CD4-positive, alpha-beta memory T cell (primary cell): ENCODE measurements at places on chromosomes 16 and 17. TPM values are rescaled to one million over a fixed set of nuclear protein-coding genes. Genes with fewer than 3 reads are reported as not detected.

GRCh38 chr16:51509336-51509735 lies 358.3 kb upstream of the SALL1 start:
- DNase-seq: no peak

DNA sequence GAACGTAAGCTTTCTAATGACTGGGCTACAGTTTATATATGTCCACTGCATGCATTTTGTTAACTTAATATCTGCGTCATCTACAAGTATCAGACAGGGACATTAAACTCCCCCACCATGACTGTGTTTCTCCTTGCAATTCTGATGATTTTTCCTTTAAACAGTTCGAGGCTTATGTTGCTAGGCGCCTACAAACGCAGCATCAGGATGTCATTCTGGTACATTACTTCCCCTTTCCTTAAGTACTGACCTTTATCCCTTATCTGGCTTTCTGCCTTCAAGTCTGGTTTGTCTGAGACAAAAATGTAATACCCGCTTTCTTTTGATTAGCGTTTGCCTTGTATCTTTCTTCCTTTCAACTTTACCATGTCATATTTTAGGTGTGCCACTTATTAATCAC lies 362.4 kb downstream of the SLC39A11 start:
- no peak for DNase-seq

DNA sequence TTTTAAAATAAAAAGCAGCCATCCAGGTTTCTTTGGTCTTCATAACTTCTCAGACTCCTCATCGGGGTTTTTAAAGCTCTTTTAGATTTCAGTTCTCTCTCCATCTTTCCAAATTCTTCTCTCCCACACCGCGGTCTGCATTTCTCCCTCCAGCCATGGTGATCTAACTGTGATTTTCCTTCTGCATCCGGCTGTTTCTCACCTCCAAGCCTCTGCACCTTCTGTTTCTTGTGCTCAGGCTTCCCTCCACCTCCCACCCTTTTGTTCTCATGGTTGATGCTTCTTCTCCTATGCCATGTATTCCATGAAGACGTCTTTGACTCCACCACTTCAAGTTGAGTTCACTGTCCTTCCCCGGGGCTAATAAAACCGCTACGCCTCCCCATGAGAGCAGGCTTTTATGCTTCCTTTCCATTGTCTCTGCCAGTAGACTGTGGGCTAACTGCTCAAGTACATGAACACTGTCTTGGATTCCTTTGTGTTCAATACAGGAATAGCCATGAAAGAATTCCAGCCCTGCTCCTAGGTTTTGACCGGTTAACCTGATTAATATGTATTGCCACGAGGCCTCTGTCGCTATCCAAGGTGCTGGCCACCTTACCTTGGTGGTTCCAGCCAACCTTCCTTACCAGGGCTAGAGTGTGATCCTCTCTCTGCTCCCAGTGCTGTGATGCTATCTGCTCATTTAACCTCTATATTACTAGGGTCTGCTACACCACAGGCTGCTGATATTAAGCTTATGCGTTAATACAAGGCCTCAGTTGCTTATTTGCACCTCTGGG lies 625.1 kb downstream of the HS3ST4 start:
- no peak for DNase-seq

- DNase-seq: no peak
These were observed 13.7 kb downstream of the METTL22 start for GRCh38 chr16:8634991-8635736.

MFAP4 gene
- not detected for total RNA-seq

DNA sequence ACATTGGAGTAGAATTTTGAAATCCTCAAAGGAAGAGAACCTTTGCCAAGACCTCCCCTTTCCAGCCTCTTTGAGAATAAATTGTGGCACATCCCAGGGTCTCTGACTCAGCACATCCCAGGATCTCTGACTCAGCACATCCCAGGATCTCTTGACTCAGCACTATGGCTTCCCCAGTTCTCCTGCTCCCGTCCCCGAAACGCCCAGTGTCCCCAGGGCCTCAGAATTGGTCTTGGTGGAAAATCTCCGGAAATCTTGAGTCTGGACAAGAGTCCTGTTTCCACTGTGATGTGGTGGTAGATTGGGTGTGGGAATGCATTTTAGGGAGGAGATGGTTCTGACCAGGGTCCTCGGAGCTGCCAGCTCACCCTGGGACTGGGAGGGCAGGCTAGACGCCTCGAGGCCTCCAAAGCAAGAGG lies 19.2 kb downstream of the PLXDC1 start:
- no peak for DNase-seq

GRCh38 chr16:74372369-74372768 lies 3.7 kb upstream of the NPIPB15 start:
- no peak for DNase-seq

DNA sequence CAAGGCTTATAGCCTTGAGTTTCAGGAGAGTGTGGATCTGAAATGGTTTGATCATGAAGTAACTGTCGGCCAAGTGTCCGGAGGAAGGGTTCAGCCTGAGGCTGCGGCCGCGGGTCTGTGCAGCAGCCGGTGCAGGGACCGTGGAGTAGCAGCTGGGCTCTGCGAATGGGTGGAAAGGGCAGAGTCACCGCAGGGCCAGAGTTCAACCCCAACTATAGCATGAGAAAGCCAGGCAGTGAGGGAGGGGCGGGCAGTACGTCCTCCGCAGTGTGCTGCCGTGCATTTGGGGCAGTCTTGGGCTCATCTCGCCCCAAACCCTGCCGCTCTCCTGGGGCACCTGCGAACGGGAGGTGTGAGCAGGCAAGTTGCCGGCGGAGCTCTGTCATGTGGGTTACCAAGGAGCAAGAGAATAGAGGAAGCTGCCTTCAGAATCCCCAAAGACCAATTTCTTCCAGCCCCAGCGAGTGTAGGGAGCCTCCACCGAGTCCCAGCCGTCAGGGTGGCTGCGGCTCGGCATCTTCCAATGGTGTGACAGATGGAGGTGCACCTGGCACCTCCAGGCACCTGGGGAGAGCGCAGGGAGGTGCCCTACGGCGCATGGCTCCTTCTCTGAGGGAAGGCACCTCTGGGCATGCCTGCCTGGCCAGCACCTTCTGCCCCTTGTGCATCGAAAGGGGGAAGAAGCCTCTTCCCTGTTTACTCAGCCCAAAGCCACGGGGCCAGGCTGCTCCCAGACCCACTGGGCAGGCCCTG lies 87.3 kb downstream of the RPA1 start:
- no peak for DNase-seq

- no peak for DNase-seq
These were observed 19.1 kb downstream of the WWOX start for GRCh38 chr16:78118469-78119025.

DUXB gene
- total RNA-seq: not detected

- DNase-seq: no peak
These were observed 61.4 kb downstream of the COG7 start for GRCh38 chr16:23391381-23392222.

PERCC1 gene
- 0.49 TPM for total RNA-seq

DNA sequence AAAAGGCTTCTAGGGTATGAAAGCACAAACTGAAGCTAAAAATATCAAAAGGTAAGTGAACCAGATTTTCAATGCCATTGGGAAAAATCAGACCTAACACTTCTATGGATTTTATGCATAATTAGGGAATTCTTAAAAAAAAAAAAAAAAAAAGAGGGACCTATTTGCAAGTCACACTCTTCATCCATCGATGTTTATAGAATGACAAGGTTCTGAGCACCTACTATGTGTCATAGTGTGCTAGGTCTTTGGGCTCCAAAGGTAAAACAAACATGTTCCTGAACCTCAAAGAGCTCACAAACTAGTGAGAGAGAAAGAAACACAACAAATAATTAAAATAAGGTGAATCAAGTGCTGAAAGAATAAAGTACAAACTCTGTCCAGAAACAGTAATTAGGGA lies 1.9 kb downstream of the HEATR6 start:
- no peak for DNase-seq

DNA sequence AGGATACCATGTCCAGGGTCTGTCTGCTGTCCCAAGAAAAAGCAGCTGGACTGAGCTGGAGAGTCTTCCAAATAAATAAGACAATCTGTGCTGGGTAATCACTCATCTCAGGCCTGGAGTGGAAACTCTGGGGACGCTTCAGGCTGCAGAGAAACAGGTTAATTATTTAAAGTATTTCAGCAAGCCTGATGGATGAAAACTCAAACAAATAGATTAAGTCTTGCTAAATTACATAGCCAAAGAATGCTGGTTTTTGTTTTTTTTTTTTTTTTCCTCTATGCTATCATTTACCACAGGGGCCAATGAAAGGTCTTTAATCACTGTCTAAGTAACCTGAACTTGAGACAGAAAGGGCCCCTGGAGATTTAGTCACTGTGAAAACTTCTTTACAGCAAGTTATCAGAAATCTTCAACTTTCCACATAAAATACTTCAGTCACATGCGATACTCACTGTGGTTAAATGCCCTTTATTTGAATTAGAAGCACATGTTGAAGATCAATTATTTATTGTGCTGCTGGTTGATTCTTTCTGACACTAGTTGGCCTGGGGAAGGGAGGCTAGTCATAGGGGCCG lies 31.0 kb upstream of the KCNJ2 start:
- no peak for DNase-seq

- no peak for DNase-seq
These were observed 40.2 kb downstream of the RBFOX3 start for GRCh38 chr17:79570653-79571052.

DNA sequence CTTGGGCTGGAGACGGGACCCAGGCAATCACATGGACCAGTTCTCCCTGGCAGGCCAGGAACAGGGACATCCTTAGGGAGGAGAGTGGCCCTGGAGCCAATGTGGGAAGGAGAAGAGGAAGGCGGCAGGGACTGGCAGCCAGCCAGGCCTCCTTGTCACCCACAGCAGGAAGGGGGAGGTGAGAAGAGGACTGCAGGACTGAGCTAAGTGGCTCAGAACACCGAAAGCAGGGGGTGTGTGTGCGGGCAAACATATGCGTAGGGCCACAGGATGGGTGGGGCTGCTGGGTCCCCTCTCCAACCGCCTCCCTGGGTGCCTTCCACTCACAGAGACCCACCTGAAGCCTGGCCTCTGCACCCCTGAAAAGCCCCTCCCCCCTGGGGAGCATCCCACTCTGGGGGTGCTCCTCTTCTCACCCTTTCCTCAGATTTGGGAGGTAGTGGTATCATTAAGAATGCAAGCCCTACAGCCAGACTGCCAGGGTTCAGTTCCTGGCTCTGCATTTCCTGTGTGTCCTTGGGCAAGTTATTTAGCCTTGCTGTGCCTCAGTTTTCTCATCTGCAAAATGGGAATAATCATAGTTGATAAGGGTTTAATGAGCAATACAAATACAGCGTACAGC lies 8.1 kb downstream of the PNMT start:
- peak; percentile 70 for DNase-seq

DNA sequence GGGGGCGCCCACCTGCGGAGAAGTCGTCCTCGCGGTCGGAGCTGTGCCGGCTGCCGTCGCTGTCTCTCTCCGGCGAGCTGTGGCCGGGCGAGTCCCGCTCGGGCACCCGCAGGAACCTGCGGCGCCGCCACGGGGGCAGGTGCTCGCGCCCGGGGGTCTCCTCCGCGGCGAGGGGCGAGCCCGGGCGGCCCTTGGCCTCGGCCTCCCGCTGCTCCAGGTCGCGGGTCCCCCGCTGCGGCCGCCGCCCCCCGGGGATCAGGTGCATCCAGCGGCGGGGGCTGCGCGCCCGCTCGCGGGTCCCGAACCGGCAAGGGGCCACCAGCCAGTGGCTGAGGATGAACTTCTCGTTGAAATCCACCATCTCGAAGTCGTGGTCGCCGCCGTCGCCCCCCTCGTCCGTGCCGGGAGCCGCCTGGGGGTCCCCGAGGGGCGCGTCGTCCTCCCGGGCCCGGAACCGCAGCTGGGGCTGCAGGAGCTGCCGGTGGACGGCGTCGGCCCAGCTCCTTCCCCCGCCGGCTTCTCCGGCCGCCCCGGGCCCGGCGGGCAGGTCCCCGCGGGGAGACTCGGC lies 41.4 kb upstream of the BHLHA9 start:
- no peak for DNase-seq

ZP2 gene
- not detected for total RNA-seq

GRCh38 chr17:1304962-1305563 lies 25.6 kb downstream of the TRARG1 start:
- DNase-seq: no peak

DNA sequence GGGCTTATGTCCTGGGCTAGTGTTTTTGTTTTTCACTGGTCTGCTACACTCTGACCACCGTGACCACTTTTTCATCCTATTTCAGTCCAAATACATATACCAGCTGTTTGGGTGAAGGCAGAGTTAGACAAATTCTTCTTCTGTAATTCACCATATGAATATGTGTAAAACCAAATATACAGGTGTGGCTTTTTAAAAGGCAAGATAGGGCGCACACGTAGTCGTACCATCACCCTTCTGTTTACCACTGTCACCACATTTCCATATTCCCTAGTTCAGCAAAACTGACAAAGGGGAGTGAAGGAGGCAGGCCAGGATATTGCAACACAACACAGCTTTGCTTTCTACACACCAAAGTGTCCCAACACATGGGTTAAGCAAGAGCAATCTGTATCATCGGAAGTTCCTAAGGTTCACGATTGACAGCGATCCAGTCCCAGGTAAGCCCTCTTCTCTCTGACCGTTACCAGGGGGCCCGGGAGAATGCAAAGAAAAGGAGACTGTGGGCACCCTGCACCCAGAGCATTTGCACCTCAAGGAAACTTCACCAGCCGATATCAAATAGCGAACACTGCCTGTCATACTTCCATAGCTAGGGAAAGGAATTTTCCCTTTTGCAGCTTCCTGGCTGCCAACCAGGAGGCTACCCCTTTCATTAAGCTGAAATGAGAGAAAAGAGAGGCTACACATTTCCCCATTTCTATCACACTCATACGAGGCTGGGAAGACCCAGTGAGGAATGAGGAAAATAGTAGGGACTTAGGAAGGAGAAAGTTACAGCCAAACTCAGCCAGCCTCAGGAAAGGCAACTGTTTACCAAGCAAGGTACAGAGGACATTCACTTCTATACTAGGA lies 23.1 kb downstream of the CREBBP start:
- no peak for DNase-seq

PMP22 gene
- 0.76 TPM for total RNA-seq

DNA sequence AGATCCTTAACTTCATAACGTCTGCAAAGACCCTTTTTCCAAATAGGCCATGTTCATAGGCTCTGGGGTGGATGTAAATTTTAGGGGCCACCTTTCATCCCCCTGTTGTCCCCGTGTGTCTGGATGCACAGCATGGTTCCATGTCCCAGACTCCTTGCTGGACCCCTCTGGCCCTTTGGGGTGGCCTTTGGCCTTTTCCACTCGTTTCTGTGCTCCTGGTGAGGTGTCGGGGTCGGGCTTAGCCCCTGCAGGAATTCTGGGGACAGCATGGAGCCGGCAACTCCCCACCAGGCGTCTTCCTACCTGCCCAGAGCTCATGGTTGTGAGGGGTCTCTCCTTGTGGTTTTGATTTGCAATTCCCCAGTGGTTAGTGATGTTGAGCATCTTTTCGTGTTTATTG lies 183.5 kb downstream of the SEC14L1 start:
- DNase-seq: no peak

- DNase-seq: no peak
These were observed 180.6 kb downstream of the FOXL1 start for GRCh38 chr16:86758932-86759331.

DNA sequence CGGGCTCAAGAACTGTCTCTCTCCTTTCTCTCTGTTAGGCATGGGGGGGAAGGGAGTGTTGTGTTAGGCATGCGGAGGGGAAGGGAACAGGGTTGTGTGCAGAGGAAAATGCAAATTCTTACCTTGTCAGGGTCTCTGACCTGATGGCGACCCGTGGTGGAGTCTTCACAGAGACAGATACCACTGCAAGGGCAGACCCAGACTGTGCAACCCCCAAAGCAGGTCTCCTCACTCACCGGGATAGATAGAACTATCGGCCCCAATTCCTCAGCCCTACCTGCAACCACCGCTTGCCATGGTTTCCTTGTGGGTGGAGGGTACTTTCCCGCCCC lies 9.6 kb upstream of the MPP2 start:
- no peak for DNase-seq
